ENCODE measurements at places on chromosomes 3 and 15.
A peak's percentile ranks its signal among the peaks of the same experiment; 100 is the strongest.

- DNase-seq = no peak
These were observed 87.1 kb downstream of the RGMA start for GRCh38 chr15:93001881-93002280.

DNA sequence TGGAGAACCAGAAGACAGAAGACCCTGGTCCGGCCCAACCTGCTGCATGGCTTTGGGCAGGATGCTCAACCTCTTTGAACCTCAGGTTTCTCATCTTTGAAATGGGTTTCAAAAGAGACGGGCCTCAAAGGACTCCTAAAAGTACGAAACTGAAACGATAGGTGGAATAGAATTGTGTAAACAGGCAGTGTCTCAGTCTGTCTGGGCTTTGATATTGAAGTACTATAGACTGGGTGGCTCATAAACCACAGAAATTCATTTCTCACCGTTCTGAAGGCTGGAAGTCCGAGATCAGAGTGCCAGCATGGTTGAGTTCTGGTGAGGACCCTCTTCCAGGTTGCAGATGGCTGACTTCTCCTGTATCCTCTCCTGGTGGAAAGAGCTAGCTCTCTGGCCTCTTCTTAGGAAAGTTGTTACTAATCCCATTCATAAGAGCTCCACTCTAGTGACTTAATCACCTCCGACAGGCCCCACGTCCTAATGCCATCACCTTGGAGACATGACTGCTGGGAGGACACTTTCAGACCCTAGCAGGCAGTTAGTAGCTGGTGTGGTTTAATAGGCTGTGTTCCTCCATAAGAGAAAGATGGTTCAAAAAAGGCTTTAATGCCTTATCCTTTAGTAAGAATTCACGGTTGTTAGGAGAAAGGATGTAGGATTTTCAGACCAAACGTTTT is 35.7 kb downstream of the SSUH2 start:
- DNase-seq = no peak

DNA sequence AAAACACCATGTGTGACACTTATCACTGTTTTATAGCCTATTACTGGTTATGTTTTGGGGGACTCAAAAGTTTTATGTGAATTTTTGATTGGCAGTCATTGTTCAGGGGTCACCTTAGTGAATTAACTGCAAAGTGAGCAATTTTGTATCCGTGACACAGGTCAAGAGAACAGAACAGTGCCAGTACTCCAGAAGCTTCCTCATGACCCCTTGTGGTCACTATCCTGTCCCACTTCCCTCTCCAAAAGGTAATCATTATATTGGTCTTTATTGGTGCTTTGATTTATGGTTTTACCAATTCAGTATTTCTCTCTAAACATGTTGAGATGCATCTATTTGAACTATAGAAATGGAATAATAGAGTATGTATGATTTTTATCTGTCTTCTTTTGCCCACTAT is 107.1 kb downstream of the STT3B start:
- no peak for DNase-seq

DNA sequence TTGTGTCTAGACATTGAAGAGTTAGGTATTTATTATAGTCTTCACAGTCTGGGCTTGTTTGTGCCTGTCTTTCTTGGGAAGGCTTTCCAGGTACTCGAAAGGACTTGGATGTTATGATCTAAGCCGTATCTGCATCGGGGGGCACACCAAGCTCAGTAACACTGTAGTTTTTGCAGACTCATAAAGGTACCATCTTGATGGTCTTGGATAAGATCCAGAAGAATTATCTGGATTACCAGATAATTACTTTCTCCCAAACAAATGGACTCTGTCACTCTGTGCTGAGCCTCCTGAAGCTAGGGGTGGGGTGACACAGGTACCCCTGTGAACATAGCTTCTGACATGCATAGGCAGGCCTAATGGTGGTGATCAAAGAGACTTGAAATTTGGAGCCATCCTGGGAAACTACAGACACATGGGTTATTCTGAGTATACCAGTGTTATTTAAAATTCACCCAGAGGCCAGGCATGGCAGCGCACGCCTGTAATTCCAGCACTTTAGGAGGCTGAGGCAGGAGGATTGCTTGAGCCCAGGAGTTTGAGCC is 238.6 kb upstream of the TPM1 start:
- DNase-seq = no peak

- no peak for DNase-seq
These were observed 118.8 kb downstream of the ECT2 start for GRCh38 chr3:172869368-172869771.

GRCh38 chr3:53079147-53079546 is 33.3 kb upstream of the SFMBT1 start:
- DNase-seq = no peak

- DNase-seq = no peak
These were observed 626.4 kb upstream of the GOLIM4 start for GRCh38 chr3:168722091-168722490.

DNA sequence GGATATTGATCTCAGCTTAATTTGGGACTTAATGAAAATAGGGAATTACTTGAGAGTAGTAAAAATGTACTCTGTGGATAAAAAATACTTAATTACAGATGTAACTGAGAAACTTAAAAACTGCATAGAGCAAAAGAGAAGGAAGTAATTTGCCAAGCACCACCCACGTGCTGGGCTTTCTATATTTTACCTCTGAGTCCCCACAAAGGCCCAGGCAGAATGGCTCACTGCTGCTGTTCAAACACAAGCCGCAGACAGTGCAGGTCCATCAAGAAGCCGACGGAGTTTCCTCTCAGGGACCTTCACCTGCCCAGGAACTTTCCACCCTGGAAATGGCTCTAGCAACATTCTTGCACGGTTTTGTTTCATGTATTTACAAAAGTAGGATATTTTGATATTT is 77.2 kb upstream of the TRPM1 start:
- no peak for DNase-seq

GRCh38 chr3:141680620-141681389 is 57.3 kb upstream of the RNF7 start:
- no peak for DNase-seq

DNA sequence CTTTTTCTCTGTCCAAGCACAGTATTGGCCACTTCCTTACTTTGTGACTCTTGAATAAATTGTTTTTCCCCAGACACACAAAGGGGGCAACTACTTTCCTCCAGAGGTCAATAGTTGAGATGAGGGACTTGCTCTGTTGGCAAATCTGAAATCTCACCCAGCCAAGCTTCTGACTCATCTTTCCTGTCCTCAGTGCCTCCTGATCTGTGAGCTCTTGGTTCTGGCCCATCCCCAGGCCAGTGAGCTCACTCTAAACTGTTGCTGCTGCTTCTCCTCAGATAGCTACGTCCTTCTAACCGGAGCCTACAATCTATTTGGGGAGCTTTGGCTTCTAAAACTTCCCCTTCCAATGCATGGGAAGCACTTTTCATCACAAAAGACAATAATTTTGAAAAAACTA is 50.0 kb upstream of the NMD3 start:
- no peak for DNase-seq

DNA sequence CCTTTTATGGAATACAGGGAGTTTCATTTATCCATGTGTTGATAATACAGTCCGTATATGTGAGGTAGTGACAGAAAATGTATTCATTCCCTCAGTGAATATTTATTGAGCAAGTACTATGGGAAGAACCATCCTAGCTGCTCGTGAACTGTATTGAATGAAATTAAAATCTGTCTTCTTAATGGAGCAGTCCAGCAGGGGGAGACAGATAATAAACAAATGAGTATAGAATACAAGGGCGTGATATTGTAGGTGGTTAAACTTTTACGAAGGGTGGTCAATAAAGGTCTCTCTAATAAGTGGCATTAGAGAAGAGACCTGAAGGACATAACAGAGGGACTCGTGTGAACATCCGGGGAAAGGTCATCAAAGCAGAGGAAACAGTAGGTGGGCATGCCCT is 62.7 kb upstream of the OSTN start:
- DNase-seq = no peak

- peak; percentile 76 for DNase-seq
These were observed 11.8 kb downstream of the ANAPC13 start for GRCh38 chr3:134473868-134474546.

DNA sequence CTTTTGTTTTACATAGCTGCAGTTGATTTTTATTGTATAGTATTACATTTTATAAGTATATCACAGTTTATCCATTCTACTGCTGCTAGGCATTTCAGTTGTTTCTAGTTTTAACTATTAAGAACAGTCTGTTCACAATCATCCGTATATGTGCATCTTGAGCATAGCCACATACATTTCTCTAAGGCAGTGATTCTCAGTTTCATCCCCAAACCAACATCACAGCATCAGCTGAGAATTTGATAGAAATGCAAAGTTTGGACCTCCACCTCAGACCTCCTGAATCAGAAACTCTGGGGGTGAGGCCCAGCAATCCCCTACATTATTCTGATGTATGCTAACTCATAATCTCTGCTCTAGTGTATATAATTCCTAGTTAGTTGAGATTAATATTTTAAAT is 120.8 kb downstream of the VPS8 start:
- DNase-seq = no peak

DNA sequence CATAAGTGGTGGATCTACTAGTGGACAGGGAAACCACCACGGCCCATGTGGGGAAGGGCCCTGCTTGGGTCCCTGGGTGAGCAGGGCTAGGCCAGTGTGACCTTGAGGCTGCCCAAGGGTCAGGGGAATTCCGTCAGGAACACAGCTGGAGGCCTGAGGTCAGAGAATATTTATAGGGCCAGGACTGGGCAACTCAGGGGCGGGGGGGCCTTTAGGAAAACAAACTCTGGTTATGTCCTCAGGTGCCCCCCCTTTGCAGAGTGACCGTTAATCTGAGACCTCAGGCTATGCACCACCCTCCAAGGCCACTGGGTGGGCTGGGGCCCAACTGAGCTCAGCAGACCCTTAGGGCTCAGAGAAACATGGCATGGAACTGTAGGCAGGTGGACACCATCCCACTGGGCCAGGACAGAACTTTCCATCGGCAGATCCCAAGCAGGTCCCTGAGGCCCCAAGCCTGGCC is 2.5 kb downstream of the TWF2 start:
- DNase-seq = no peak

DNA sequence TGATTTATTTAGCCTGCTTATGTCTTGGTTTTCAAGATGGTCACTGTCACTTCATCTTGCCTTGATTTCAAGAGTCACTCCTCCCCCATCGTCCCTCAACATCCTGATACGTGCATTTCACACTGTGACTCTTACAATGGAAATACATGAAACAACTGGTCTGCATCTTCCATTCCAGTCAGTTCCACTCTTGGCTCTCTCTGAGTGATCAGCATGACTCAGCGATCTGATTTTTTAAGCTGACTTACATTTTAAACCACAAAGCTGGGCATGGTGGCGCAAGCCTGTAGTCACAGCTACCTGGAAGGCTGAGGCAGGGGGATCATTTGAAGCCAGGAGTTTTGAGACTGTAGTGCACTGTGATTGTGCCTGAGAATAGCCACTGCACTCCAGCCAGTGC is 271.2 kb upstream of the ROPN1 start:
- no peak for DNase-seq

- DNase-seq = no peak
These were observed 36.8 kb upstream of the ATG7 start for GRCh38 chr3:11235385-11235784.

DNA sequence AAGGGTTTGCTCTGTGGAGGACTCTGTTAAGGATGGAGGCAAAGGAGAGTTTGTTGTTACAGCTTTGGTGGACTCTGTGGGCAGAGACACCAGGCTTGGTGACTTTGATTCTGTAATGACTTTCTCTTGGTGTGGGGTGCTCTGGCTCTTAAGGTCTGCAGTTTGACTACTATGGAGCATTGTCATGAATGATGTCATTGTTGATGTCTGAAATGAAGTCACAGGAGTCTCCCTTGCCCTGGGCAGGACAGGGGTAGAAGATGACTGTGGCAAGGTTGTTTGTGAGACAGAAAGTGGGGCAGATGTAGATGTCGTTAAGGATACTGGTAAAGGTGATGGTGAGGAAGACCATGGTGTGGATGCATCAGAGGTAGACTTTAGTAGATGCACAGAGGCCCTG is 42.7 kb downstream of the HEG1 start:
- no peak for DNase-seq

GRCh38 chr3:53129344-53129743 is 891 bp downstream of the RFT1 start:
- no peak for DNase-seq

DNA sequence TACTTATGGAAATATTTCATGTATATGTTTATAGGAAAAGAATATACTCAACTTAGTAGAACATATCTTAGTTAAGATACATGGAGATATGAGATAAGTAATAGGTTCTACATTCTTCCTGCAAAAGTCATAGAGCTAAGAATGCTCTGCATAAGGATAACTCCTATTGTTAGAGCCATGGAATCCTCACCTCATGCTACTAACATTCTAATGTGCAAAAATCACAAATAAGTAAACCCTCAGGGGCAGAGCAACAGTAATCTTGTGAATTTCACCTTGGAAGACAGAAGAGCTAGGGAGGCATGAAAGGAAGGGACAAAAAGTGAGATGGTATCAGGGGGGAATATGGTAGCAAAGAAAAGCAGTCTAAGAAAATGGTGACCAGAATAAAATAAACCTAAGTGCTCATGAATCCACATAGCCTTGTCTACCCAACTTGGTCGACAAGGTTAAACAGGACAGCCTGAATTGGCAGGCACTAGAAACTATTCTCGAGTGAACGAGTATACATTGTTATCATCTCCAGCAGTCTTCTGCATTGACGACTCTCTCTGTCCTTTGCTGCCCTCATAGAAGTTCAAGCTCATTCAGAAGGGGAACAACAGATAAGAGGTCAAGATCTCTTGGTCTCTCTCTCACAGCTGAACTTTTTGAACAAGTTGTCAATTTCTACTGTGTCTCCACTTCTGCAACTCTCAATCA is 52.8 kb downstream of the XRN1 start:
- no peak for DNase-seq

DNA sequence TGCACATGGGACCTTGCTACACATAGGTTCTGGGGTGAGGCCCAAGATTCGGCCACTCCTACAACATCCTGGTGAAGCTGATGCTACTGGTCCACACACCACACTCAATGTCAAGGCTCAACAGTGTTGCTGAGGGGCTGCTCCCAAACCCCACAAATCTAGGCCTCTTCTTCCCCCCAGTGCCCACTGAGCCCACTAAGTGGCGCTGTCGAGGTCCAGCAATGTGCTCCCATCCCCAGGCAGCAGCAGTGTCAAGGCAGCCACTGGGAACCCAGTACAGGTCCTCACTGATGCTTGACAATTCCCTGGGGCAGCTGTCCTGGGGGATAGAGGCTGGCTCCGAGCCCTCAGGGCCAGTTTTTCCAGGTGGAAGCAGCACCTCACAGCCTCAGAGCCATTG is 21.5 kb downstream of the SCN5A start:
- DNase-seq = no peak

DNA sequence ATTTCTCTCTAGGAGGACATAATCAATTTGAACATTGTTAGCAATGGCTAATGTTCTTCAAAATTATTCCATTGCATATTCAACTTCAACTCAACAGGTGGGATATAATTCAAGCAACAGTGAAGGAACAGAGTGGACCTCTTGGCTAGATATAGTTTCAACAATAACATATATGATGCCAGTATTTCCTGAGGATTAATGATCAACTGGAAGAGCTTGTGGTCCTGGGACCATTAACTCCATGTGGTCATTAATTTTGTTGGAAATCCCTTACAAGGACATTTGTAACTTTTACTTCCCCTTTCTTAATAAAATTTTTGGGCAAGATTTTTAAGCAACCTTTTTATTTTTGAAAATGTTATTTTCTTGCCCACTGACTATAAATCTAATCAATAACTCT is 54.3 kb upstream of the ROBO2 start:
- no peak for DNase-seq

All from putamen (tissue), 1 donor.